T-helper 9 cell (primary cell): ENCODE measurements at places on chromosomes 4 and X.
A peak's percentile ranks its signal among the peaks of the same experiment; 100 is the strongest.

DNA sequence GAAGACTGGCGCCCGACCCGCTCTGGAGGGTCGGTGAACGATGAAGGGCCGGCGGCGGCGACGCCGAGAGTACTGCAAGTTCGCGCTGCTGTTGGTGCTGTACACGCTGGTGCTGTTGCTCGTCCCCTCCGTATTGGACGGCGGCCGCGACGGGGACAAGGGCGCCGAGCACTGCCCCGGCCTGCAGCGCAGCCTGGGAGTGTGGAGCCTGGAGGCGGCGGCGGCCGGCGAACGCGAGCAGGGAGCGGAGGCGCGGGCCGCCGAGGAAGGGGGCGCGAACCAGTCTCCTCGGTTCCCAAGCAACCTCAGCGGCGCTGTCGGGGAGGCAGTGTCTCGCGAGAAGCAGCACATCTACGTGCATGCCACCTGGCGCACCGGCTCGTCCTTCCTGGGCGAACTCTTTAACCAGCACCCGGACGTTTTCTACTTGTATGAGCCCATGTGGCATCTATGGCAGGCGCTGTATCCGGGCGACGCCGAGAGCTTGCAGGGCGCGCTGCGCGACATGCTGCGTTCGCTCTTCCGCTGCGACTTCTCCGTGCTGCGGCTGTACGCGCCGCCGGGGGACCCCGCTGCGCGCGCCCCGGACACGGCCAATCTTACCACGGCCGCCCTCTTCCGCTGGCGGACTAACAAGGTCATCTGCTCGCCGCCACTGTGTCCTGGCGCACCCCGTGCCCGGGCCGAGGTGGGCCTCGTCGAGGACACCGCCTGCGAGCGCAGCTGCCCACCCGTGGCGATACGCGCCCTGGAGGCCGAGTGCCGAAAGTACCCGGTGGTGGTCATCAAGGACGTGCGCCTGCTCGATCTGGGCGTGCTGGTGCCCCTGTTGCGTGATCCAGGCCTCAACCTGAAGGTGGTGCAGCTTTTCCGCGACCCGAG is 568 bp downstream of the CHST7 start:
- DNase-seq, result peak; percentile 61

DNA sequence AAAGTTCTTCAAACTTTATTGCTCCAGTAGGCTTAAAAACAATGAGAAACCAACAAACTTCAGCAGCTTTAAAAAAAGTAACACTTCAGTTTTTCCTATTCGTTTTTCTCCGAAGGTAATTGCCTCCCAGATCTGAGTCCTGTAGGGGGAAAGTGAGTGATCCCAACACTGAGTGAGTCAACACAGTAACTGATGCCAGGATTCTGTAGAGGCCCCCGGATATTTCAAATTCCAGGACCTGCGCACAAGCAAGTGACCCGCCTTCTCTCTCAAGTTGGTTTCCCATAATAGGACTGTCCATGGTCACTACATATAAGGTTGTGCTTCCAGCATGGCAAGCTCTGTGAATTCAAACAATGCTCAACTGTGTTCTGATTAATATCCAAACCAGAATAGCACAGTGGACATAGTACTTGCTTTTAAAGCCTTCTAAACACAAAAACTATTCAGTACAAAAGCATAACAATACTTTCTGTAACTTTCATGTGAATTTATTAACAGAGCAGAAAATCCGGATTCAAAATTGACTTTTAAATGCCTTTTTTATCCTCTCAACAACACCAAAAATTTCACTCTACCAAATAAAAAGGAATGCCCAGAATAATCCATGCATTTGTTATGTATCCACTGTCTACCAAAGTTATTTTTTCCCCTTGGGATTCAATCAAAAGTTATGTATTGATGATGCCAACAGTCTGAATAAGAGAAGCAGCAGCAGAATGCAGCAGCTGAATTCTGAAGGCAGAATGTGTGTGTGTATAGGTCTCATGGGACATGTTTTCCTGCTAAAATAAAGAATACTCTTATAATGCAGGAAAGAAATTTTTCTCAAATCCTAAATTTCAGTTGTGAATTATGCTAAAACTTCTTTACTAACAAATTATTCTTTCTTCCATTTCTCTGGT is at the start of gene DMD:
Gene DMD, minus strand, starts transcription at position 194 of the 905 bp plus-strand sequence. CDS start 237 bp downstream, outside the sequence.
- no peak for DNase-seq

GRCh38 chrX:43644124-43644701 is 11.9 kb upstream of the MAOA start:
- no peak for DNase-seq

- DNase-seq, result no peak
Observed at GRCh38 chrX:30301963-30302362, 7.2 kb downstream of the NR0B1 start.

GRCh38 chr4:10098780-10099160 is 17.8 kb downstream of the WDR1 start:
- no peak for DNase-seq

GRCh38 chr4:75494563-75494962 is 19.6 kb downstream of the RCHY1 start:
- no peak for DNase-seq

GRCh38 chr4:100545427-100545826 is 27.6 kb upstream of the EMCN start:
- no peak for DNase-seq

DNA sequence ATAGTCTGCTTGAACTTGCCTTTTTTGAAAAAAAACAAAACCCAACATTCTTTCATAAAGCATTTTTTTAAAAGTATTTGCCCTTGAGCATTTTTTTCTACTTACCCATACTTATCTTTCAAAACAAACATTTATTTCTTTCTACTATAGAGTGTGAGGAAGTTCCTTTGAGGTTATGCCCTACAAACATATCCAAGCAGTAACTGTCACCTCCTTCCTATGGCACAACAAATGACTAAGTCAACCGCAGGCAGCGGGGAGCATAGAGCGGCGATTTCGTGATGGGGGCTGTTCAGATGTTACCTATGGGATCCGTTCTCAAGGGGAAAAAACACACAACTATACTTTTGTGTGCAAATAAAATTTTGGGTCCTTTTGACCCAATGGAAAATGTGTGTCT is 19.4 kb downstream of the SPRY1 start:
- no peak for DNase-seq

DNA sequence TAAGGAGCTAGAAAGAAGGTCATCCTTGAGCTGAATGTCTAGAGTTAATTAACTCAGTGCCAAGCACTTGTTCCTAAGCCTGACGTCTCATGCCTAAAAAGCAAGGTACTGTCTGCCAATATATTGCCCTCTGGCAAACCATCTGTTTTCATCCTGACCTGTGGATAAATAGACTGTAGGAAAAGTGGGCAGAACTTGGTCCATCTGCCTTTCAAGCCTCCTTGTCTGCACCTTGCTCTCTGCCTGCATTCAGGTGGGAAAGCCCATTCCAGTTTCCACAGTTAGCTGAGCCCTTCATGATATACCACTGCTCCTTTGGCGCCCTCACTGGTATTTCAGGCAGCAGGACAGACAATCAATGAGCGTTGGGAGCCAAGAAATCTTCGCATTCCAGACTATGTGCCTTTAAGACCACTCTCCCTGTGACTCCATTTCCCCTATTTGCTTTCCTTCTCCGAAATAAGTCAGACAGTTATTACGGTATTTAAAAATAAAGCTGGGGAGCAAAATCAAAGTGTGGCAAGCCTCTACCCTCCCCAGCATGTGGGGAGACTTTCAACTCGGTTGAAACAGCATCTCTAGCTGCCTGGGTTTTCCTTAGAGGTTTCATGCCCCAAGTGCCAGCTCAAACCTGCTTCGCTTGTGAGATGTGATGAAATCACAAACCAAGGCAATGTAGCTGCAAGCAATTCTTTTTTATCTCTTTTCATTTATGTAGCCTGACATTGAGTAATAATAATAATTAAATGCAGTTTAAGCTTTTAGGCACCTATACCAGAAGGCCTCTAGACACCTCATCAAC is 2.5 kb upstream of the CCDC149 start:
- no peak for DNase-seq

DNA sequence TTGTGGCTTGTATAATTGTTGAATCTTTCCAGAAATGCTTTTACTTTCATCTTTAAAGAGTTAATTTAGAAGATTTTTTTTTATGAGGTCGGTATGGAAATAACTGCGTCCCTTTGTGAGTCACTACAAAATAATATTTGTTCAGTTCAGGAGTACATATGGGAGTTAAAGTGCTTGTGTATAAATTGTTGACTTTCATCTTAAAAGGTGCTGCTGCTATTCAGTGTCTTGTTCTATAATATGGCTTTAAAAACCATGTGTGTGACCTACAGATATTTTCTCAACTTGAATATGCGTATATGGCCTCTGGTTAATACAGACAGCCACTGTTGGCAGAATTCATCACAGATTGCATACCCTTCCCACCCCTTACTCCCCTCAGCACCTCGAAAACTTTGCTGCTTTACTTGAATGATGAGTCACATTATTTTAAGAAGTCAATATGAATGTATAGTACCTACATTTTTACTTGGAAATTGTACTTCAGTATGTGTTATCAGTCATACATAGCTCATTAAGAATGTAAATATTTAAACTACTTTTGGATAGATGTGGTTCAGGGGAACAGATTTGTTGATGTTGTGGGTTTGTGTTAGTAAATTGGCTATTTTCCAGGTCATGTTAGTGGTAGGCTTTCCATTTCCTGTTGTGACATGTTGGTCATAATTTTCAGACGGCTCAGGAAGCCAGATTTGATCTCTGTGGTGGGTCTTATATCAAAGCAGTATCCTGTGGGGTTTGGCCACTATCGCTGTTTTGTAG is 1.5 kb downstream of the CLCN3 start:
- DNase-seq, result no peak

- DNase-seq, result no peak
Observed at GRCh38 chr4:575281-576141, 584 bp downstream of the TMEM271 start.

- DNase-seq, result no peak
Observed at GRCh38 chrX:14939644-14940043, 66.4 kb downstream of the MOSPD2 start.

DNA sequence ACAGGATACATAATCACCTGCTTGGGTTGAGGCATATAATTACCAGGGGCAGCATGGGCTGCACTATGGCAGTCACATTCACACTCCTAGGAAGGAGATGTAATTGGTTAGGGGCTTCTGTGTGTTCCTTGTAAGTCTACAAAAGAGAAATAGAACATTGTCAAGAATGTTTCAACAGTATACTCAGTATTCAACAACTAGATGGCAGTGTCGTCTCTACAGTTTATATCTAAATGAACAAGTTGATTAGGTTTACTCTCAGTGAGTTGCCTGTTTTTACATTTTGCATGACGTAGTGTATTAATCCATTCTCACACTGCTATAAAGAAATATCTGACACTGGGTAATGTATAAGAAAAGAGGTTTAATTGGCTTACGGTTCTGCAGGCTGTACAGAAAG is 50.5 kb upstream of the RAB33B start:
- DNase-seq, result no peak

GRCh38 chrX:5876984-5877596 is 351.6 kb downstream of the NLGN4X start:
- no peak for DNase-seq

GRCh38 chrX:129824620-129825019 is 19.1 kb downstream of the ZDHHC9 start:
- no peak for DNase-seq

DNA sequence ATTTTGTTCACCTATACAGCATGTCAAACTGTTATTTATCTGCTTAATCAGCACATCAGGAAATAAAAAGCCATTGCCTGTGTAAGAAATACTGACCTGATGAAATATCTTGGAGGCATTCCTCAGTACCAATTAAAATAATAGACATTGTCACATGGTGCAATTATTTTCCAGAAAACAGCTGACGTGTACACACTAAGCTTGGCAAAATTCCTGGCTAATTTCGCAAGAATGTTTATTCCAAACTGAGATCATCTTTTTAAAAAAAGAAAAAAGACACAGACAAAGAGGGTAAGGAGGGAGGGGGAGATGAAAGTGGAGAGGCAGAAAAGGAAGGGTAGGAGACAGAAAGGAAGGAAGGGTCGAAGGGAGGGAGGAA is 61.9 kb upstream of the NFKB1 start:
- DNase-seq, result no peak

DNA sequence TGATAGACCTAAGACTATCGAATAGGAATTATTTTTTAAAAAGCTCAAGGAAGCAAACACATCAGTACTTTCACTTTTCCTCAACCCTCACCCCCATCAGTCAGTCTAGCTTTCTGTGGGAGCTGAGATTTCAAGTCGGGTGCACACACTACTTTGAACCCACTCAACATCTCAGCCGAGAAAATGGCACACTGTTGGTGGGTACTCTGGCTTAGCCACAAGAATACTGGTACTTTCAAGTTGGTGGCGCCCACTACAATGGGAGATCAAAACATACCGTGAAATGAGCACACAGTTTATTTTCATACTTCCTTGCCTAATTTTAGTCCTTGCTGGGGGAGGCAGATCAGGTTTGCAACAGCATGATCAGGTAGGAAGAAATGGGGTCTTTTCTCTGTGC is 10.2 kb downstream of the CD40LG start:
- no peak for DNase-seq
